Activated T-helper 1 cell treated with anti-CD3 and anti-CD28 coated beads, Interleukin-12 subunit alpha, Interleukin-12 subunit beta, Interleukin-2, Interleukin-4 antibody, amounts not matched to agents 30 ng/mL and 10 ng/mL and 1 ng/mL, durations not matched to agents 14 hours and 24 hours and 36 hours (primary cell): ENCODE measurements at places on chromosomes 3 and 15. TPM values are rescaled to one million over a fixed set of nuclear protein-coding genes. Genes with fewer than 3 reads are reported as not detected.

STAC gene
- total RNA-seq: not detected in 2 replicates

CMTM8 gene
- 5.0 and 5.7 TPM in 2 replicates for total RNA-seq

CPLX3 gene
- 0.17 and 0.29 TPM in 2 replicates for total RNA-seq

CCNB2 gene
- total RNA-seq: 36.6 and 38.2 TPM in 2 replicates

SLC9A9 gene
- 0.64 and 0.88 TPM in 2 replicates for total RNA-seq

GRCh38 chr3:196057760-196058331 is 24.0 kb downstream of the TFRC start:
- DNase-seq: no peak

DNA sequence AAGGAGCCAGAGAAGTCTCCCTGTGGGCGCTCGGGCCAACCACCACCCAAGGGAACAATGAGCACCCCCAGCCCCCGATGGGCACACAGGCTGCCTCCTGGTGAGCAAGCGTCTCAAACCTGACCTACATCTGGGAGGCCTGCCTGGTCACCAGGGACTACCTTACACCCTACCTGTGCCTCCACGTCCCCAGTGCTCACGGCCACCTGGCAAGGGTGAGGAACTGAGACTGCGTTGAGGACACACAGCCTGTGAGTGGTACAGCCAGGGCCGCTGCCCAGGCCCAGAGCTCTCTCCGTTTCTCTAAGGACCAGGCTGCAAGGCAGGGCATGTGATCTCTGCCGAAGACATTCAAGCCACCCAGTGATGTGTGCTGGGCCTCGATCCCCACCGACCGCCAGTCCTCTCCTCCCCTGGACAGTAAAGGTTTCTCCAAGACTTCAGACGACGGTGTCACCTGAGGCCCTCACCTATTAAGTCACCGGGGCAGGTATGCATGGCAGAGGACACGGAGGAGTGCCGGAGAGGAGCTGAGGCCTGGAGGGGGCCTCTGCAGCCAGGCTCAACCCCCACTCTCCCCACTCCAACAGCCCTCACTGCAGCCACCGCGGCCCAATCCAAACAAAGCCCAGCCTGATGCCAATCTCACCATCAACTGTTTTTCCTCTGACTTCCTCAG is 2.8 kb downstream of the GOLGA8A start:
- no peak for DNase-seq

- no peak for DNase-seq
Observed at GRCh38 chr15:88419830-88420229, 47.4 kb downstream of the MRPL46 start.

DNA sequence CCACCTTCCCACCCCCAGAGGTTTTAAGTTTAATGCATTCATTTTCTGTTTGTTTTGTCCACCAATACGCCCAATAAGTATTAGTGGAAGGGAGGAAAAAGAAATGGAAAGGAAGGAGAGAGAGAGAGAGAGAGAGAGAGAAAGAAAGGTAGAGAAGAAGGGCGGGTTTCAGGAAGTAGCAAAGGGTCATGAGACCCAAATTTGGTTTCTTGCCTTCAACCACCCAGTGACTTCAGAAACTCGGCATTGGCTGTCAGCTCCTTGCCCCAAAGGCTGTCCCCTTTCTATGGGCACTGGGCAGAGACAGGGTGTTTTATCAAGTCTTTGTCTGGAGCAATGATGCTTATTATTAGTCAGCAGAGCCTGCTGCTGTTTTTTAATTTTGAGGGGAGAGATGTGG is 13.5 kb upstream of the NR1D2 start:
- DNase-seq: no peak

DNA sequence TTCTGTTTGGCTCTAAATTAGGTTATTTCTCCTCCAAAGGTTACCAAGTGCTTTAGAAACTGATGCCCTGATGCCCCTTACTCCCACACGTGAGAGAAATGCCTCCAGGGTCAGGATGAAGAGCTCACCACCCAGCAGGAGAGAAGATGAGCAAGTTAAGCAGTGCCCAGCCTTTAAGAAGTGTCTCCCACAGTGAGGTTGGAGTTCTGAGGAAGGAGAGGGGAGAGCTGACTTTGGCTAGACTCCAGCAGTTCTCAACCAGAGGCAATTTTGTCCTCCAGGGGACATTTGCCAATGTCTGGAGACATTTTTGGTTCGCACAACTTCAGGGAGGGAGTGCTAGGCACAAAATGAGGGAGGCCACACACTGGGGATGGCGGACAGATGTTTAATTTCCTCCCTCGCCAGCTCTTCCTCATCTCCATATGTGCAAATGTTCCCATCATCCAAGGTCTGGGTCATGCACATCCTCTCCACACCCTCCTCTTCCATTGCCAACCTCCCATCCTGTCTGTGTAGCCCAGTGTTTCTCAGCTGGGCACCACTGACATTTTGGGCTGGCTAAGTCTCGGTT is 50.6 kb upstream of the SLC7A14 start:
- no peak for DNase-seq

DNA sequence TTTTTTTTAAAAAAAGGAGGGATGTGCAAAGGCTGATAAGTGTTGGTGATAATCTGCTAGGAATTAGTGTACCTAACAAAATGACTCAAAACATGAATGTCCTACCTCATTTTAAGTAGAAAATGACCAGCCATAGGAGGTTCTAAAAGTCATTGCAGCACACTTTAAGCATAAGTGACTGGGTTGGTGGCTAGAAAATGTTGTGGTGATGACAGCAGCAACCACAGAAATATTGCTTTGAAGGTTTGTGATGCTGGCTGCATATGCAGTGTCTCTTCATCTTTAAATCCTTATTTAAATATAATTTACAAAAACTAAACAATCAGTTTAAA is 55.2 kb downstream of the CMSS1 start:
- peak; percentile 22 for DNase-seq
